Posterior vena cava (tissue), 2 donors: ENCODE measurements at places on chromosomes 5 and 9. TPM values are rescaled to one million over a fixed set of nuclear protein-coding genes. Genes with fewer than 3 reads are reported as not detected.

The GPR150 gene
- 0.10 TPM for total RNA-seq

The SSBP2 gene
- total RNA-seq: 88.6 TPM

The PHF24 gene
- total RNA-seq: 0.93 TPM

The PAM gene
- total RNA-seq: 357 TPM

The FAM153A gene
- 3.4 TPM for total RNA-seq

The DMRT2 gene
- 0.93 TPM for total RNA-seq

The ADAMTS6 gene
- total RNA-seq: 5.5 TPM

The KCTD16 gene
- total RNA-seq: 0.24 TPM

The CDX1 gene
- 0.28 TPM for total RNA-seq

The TAF11L10 gene
- total RNA-seq: not detected

The ITK gene
- 1.2 TPM for total RNA-seq

The SMIM27 gene
- 9.6 TPM for total RNA-seq

The FYB1 gene
- total RNA-seq: 26.0 TPM

The IFNE gene
- not detected for total RNA-seq

The WNK2 gene
- 34.8 TPM for total RNA-seq

The CDKN2B gene
- total RNA-seq: 8.2 TPM

The CTNNAL1 gene
- total RNA-seq: 36.6 TPM

The TMED9 gene
- 117 TPM for total RNA-seq

The TRMO gene
- 8.7 TPM for total RNA-seq

The DAB2IP gene
- total RNA-seq: 83.8 TPM

The ADAMTS19 gene
- total RNA-seq: not detected

The RNF183 gene
- not detected for total RNA-seq

The STOM gene
- total RNA-seq: 352 TPM

The ARAP3 gene
- total RNA-seq: 18.8 TPM

The NEUROG1 gene
- not detected for total RNA-seq

The PCDHGB5 gene
- 9.5 TPM for total RNA-seq

The GARNL3 gene
- total RNA-seq: 40.4 TPM

The PCDHB3 gene
- 1.2 TPM for total RNA-seq

The CATSPER3 gene
- 0.43 TPM for total RNA-seq

The CNTNAP3B gene
- 11.8 TPM for total RNA-seq

The LHX3 gene
- total RNA-seq: not detected

The FRMPD1 gene
- 0.05 TPM for total RNA-seq

The NTRK2 gene
- 43.8 TPM for total RNA-seq

The ORM2 gene
- total RNA-seq: not detected

The PCBD2 gene
- 7.4 TPM for total RNA-seq

The PCDHGB3 gene
- total RNA-seq: 4.9 TPM

The TSSK1B gene
- not detected for total RNA-seq

The C5orf58 gene
- not detected for total RNA-seq

The SPATA31D3 gene
- total RNA-seq: not detected

The SGCD gene
- total RNA-seq: 31.2 TPM

The MCIDAS gene
- total RNA-seq: not detected

The GNA14 gene
- 6.0 TPM for total RNA-seq

The FAXDC2 gene
- total RNA-seq: 30.1 TPM

The MEIKIN gene
- 1.4 TPM for total RNA-seq

The GRM6 gene
- total RNA-seq: not detected

The SMIM32 gene
- not detected for total RNA-seq

The CER1 gene
- not detected for total RNA-seq

The MATR3 gene
- 139 TPM for total RNA-seq

The IRX1 gene
- not detected for total RNA-seq

The GALNT12 gene
- total RNA-seq: 16.1 TPM

The PAPPA gene
- total RNA-seq: 15.3 TPM

The MARCOL gene
- total RNA-seq: not detected

The CCDC192 gene
- total RNA-seq: not detected
